Muscle of leg (tissue), 16 donors: ENCODE measurements at places on chromosomes 5 and 9. TPM values are rescaled to one million over a fixed set of nuclear protein-coding genes. Genes with fewer than 3 reads are reported as not detected.

Gene PCDHA4
- 0.22 TPM for total RNA-seq

- H3K36me3 ChIP-seq = no peaks in the 10 kb centered on the region
- no peak overlapping the region for H3K27ac ChIP-seq
Observed at GRCh38 chr5:53063176-53063575, 46.4 kb downstream of the MOCS2 start.

- H3K4me1 ChIP-seq = no peaks in the 10 kb centered on the region
- H3K27ac ChIP-seq = no peak overlapping the region
- no peak for DNase-seq
- no peaks in the 10 kb centered on the region for H3K36me3 ChIP-seq
- H3K27me3 ChIP-seq = no peaks in the 10 kb centered on the region
Observed at GRCh38 chr9:3658964-3659363, 133.2 kb upstream of the RFX3 start.

Gene TERT
- total RNA-seq = not detected

GRCh38 chr9:98712987-98713386 lies 4.3 kb upstream of the GABBR2 start:
- no peak for DNase-seq
- H3K36me3 ChIP-seq = no peaks in the 10 kb centered on the region
- no peak overlapping the region for H3K27ac ChIP-seq
- no peak overlapping the region for H3K4me3 ChIP-seq
